ENCODE measurements at places on chromosomes 6 and 20.

- H3K27me3 ChIP-seq, result no peaks in the 10 kb centered on the region
- no peak for DNase-seq
- no peak overlapping the region for H3K27ac ChIP-seq
- peaks cover 18% of the 10 kb centered on the region for H3K4me1 ChIP-seq
Measured at GRCh38 chr20:12171923-12172524, 254.3 kb downstream of the BTBD3 start.

GRCh38 chr6:110221738-110222137 is 41.5 kb downstream of the CDC40 start:
- H3K4me1 ChIP-seq, result no peaks in the 10 kb centered on the region
- no peak for DNase-seq
- no peak overlapping the region for H3K4me3 ChIP-seq
- peaks cover 100% of the 10 kb centered on the region for H3K36me3 ChIP-seq

- DNase-seq, result no peak
- peaks cover 64% of the 10 kb centered on the region for H3K4me1 ChIP-seq
- H3K27me3 ChIP-seq, result no peaks in the 10 kb centered on the region
Measured at GRCh38 chr20:44649126-44649525, 2.4 kb downstream of the ADA start.

GRCh38 chr6:128067446-128068118 is 166.7 kb upstream of the THEMIS start:
- H3K36me3 ChIP-seq, result no peaks in the 10 kb centered on the region
- H3K27ac ChIP-seq, result no peak overlapping the region
- H3K4me1 ChIP-seq, result no peaks in the 10 kb centered on the region
- H3K27me3 ChIP-seq, result no peaks in the 10 kb centered on the region
- DNase-seq, result no peak
- no peak overlapping the region for H3K4me3 ChIP-seq

DNA sequence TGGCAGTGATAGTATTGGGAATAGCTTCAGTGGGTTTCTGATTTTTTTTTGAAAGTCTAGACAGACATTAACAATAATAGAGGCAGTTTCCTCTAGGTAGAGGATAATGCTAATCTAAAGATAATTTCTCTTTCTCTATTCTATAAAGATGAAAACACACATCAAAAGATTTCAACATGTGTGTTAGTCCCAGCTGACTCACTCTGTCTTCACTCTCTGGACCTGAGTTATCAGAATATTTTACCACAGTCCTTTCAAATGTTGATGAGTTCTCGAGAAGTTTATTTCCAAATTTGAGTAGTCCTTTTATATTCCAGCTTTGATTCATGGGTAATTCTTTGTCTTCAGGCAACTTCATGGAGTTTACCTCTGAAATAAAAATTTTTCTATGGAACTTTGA is 17.1 kb downstream of the RPRD1B start:
- H3K4me3 ChIP-seq, result no peak overlapping the region
- H3K4me1 ChIP-seq, result no peaks in the 10 kb centered on the region
- peaks cover 98% of the 10 kb centered on the region for H3K36me3 ChIP-seq
- H3K27me3 ChIP-seq, result no peaks in the 10 kb centered on the region
- no peak for DNase-seq

GRCh38 chr20:5691918-5692618 is 58.1 kb upstream of the SHLD1 start:
- DNase-seq, result no peak
- no peaks in the 10 kb centered on the region for H3K27me3 ChIP-seq
- no peak overlapping the region for H3K4me3 ChIP-seq
- H3K4me1 ChIP-seq, result peaks cover 36% of the 10 kb centered on the region
- no peaks in the 10 kb centered on the region for H3K36me3 ChIP-seq

DNA sequence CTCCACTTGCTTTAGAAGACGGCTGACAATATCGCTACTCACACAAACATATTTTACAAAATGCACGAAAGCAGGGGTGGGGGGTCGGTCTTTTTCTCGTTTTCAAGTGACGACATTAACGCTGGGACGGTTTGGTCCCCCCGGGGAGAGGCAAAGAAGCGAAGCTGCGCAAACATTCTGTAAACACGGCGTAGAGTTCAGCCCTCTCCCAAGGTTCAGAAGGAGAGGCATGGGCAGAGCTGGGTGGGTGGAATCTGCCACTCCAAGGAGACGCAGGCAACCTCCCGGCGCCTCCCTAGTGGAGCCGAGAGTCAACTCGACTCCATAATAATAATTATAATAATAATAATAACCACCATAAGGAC is 2.4 kb downstream of the NKX2-2 start:
- H3K27me3 ChIP-seq, result peaks cover 74% of the 10 kb centered on the region
- no peaks in the 10 kb centered on the region for H3K36me3 ChIP-seq
- no peak for DNase-seq
- no peak overlapping the region for H3K27ac ChIP-seq
